ENCODE measurements at places on chromosomes 3 and 15. TPM values are rescaled to one million over a fixed set of nuclear protein-coding genes. Genes with fewer than 3 reads are reported as not detected.

Gene ITIH3
- not detected for total RNA-seq

Gene KCNH8
- total RNA-seq = not detected

Gene TIMP4
- not detected for total RNA-seq

Gene ATP8B4
- total RNA-seq = 56.6 TPM

Gene ZNF717
- 7.6 TPM for total RNA-seq

Gene TASOR
- total RNA-seq = 72.1 TPM

Gene ATP10A
- total RNA-seq = 51.9 TPM

Gene DPPA2
- not detected for total RNA-seq

Gene FANCD2OS
- not detected for total RNA-seq

Gene CCR8
- 11.3 TPM for total RNA-seq

Gene ITGA11
- 0.90 TPM for total RNA-seq
